ENCODE measurements at places on chromosomes 3 and 15. TPM values are rescaled to one million over a fixed set of nuclear protein-coding genes. Genes with fewer than 3 reads are reported as not detected.
A peak's percentile ranks its signal among the peaks of the same experiment; 100 is the strongest.

DNA sequence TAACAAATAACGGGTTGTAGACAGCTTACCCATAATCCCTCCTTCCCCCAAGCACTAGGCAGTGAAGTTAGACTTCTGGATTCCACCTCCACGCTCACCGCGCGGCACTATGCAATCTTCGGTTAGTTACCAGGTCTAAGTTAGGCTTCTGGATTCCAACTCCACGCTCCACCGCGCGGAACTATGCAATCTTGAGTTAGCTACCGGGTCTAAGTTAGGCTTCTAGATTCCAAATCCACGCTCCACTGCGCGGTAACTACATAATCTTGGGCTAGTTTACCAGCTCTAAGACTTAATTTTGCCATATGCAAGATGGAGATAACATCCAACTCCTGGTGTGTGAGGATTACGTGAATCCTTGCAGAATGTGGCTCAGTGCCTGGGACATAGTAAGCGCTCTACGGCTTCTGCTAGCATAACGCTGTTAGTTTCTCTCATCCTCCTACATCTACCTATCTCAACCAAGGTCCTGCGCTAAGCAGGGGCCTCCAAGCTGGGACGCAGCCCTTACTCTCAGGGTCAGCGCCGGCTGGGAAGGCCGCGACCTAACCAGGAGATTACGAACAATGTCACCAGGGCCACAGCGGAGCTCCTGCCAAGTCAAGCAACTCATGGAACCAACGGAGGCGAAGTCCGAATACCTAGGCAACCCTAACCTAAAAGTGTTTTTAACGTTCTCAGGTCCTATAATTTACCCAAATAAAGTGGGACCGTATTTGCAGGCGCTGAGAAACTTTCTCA is 497 bp upstream of the RPLP1 start:
- peak overlapping the region; percentile 85 for H3K4me3 ChIP-seq
- H3K4me1 ChIP-seq = peaks cover 22% of the 10 kb centered on the region
- DNase-seq = peak; percentile 72
- H3K27me3 ChIP-seq = no peaks in the 10 kb centered on the region
- H3K36me3 ChIP-seq = peaks cover 10% of the 10 kb centered on the region
- peak overlapping the region; percentile 96 for H3K27ac ChIP-seq

- no peaks in the 10 kb centered on the region for H3K27me3 ChIP-seq
- no peaks in the 10 kb centered on the region for H3K4me1 ChIP-seq
- DNase-seq = no peak
- no peak overlapping the region for H3K4me3 ChIP-seq
- H3K27ac ChIP-seq = no peak overlapping the region
- no peaks in the 10 kb centered on the region for H3K36me3 ChIP-seq
Observed at GRCh38 chr3:117927825-117928224, 1106.8 kb downstream of the IGSF11 start.

- H3K27me3 ChIP-seq = no peaks in the 10 kb centered on the region
- DNase-seq = no peak
- H3K27ac ChIP-seq = no peak overlapping the region
- H3K4me1 ChIP-seq = no peaks in the 10 kb centered on the region
- no peaks in the 10 kb centered on the region for H3K36me3 ChIP-seq
- no peak overlapping the region for H3K4me3 ChIP-seq
Observed at GRCh38 chr3:80983753-80984152, 777.7 kb downstream of the GBE1 start.

GRCh38 chr15:31456354-31457060 is 129.9 kb downstream of the KLF13 start:
- no peaks in the 10 kb centered on the region for H3K36me3 ChIP-seq
- no peak for DNase-seq
- no peaks in the 10 kb centered on the region for H3K27me3 ChIP-seq
- H3K4me3 ChIP-seq = no peak overlapping the region
- no peaks in the 10 kb centered on the region for H3K4me1 ChIP-seq

DNA sequence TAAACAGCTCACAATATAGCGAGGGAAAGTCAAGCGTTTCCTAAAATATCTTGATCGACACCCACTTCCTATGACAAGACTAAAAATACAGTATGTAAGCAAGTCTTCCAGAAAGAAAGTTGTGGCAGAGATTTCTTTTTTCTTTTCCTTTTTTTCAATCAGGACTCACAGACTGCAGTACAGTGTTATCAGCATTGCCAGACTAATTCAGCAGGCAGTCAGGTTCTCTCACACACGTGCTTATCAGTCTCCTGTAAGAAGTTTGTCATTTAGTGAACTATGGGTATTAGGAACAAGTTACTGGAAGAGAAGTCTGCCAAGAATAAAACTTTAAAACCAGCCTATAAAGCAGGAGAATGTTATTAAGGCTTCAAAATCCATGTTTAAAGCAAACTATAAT is 32.8 kb upstream of the ZNF385D start:
- no peaks in the 10 kb centered on the region for H3K27me3 ChIP-seq
- H3K27ac ChIP-seq = no peak overlapping the region
- H3K4me1 ChIP-seq = peaks cover 5% of the 10 kb centered on the region
- no peak overlapping the region for H3K4me3 ChIP-seq

DNA sequence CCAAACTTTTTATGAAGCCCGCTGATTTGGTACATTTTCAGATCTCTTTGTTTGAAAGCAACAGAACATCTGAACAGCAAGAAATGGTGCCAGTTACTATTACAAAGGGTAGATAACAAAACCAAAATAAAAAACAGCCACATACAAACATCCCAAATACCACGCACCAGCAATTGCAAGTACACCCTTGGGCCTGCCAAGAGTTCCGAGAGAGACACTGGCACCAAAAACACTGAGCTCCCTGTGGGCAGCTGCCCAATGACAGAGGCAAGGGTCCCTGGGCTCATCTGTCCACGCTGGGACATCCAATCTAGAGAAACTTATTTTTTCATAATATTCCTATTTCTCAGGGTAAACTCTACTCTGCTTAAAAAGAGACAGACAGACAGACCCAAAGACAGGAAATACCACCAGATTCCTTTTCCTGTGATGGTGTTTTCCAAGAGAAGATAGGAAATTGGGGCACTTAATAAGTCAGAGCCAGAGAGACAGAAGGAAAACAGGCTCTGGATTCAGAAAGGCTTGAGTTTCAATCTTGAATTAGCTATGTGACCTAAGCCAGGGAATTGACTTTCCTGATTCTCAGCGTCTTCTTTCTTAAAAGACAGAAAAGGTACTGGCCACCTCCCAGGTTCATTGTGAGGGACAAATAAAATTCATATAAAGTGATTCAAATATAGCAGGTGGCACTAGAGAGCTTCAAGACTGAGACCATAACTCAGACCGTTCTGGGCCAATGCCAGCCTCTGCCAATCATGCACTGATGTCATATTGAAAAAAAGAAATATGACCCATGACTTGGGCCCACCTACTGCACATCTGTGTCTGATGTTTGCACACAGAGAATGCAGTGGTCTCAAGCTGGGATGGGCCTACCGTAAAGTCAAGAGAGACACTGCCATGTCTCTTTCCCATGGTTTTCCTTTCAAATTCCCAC is 61.3 kb downstream of the FOXP1 start:
- H3K27ac ChIP-seq = no peak overlapping the region
- no peak for DNase-seq
- H3K4me3 ChIP-seq = no peak overlapping the region
- peaks cover 25% of the 10 kb centered on the region for H3K4me1 ChIP-seq
- H3K36me3 ChIP-seq = no peaks in the 10 kb centered on the region
- H3K27me3 ChIP-seq = no peaks in the 10 kb centered on the region

GRCh38 chr3:108175352-108175751 is 46.9 kb downstream of the IFT57 start:
- H3K27me3 ChIP-seq = no peaks in the 10 kb centered on the region
- DNase-seq = no peak
- no peak overlapping the region for H3K27ac ChIP-seq
- peaks cover 17% of the 10 kb centered on the region for H3K4me1 ChIP-seq
- no peaks in the 10 kb centered on the region for H3K36me3 ChIP-seq

Gene BHLHE40
- 16.1 TPM for total RNA-seq

GRCh38 chr3:27746838-27747237 is 24.7 kb upstream of the EOMES start:
- H3K27ac ChIP-seq = no peak overlapping the region
- no peak for DNase-seq
- no peaks in the 10 kb centered on the region for H3K4me1 ChIP-seq
- H3K4me3 ChIP-seq = no peak overlapping the region
- no peaks in the 10 kb centered on the region for H3K27me3 ChIP-seq

DNA sequence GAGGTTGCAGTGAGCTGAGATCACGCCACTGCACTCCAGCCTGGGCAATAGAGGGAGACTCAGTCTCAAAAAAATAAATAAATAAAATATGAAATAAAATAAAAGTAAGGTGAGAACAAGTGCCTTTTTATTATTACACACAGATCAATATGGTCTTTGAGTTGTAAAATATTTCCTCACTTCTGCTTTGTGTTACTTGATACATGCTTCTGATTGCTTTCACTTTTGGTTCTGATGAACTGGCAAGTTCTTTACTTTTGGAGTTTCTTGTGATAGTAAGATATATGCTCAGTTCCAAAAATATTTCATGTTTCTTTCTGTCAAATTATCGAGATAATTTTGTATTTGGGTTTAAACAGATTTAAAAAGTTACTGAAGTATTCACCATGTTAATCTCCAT is 16.6 kb upstream of the GYG1 start:
- no peaks in the 10 kb centered on the region for H3K27me3 ChIP-seq
- H3K4me3 ChIP-seq = no peak overlapping the region
- peak overlapping the region; percentile 48 for H3K27ac ChIP-seq
- DNase-seq = no peak

- DNase-seq = no peak
- H3K4me1 ChIP-seq = no peaks in the 10 kb centered on the region
- no peaks in the 10 kb centered on the region for H3K27me3 ChIP-seq
- H3K36me3 ChIP-seq = no peaks in the 10 kb centered on the region
Observed at GRCh38 chr15:49964061-49964460, 155.0 kb downstream of the ATP8B4 start.

DNA sequence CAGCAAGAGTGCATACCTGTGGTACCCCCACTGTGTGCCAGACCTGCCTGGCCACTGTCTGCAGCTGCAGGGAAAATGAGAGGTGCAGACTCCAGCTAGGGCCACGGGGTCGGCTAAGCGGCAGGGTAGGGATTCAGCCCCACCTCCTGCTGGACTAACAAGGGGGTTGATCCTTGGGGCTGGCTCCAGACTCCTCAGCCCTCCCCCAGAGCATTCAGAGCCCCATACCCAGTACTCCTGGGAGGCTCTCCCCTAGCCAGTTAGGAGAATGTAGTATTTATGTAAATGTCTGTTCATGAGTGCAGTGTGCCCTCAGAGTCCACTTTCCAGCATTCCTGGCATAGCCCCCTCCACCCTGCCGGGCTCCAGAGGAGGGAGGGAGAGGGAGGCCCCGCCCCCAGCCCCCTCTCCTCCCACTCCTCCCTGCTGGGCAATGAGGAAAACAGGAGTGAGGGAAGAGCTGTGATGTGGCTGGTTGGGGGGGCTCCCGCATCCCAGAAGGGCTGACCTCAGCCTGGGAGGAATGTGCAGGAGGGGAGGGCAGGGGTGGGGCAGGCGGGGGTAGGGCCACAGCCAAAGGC is 4.5 kb upstream of the SEMA3B start:
- peaks cover 84% of the 10 kb centered on the region for H3K4me1 ChIP-seq
- H3K4me3 ChIP-seq = no peak overlapping the region
- peak overlapping the region; percentile 99 for H3K27ac ChIP-seq
- H3K27me3 ChIP-seq = no peaks in the 10 kb centered on the region
- H3K36me3 ChIP-seq = peaks cover under 1% of the 10 kb centered on the region
- DNase-seq = peak; percentile 93

Gene CELF6
- total RNA-seq = 2.1 TPM

Gene PLCL2
- total RNA-seq = 11.6 TPM

Gene JMJD7
- total RNA-seq = 14.0 TPM

DNA sequence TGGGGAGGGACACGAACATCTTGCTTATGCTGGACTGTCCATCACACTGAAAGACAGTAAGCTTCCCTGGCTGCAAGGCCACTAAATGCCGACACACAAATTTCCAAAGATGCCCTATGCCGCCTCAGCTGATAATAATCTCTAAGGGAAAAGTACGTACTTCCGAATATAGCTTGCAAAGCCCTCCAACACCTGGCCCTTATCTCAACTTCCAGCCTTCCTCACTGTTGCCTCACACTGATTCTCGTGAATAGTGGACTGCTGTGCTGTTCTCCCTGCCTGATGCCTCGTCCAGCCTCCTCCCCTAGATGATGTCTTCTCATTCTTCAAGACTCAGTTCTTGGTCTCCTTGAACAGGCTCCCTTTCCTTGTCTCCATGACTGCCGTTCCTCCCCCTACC is 72.3 kb downstream of the CD47 start:
- no peak overlapping the region for H3K27ac ChIP-seq
- DNase-seq = no peak
- H3K27me3 ChIP-seq = no peaks in the 10 kb centered on the region
- H3K4me1 ChIP-seq = no peaks in the 10 kb centered on the region

DNA sequence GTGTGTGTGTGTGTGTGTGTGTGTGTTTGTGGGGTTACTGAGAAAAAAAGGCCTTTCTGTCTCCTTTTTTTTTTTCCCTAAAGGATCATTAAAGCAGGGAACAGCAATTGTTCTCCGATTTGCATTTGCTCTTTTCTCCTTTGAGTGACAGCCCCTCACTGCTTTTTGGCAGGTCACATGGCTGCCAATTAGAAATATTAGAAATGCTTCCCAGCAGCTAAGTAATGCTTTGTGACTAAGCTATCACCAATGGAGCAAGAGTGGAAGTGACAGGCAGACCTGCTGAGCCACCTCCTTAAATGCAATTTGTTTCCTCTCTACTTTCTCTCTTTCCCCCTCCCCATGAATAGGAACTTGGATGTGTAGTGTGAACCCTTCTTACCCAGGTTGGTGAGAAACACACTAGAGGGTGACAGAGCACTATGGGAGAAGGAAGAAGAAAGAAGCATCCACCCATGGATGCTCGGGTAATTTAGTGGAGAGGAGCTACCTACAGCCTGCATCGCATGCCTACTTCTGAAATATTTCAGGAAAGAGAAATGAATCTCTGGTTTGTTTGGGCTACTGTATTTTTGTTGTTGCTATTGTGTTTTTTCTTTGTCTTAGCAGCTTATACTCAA is 165.2 kb upstream of the PDZRN3 start:
- no peaks in the 10 kb centered on the region for H3K27me3 ChIP-seq
- H3K4me1 ChIP-seq = no peaks in the 10 kb centered on the region
- no peak for DNase-seq

DNA sequence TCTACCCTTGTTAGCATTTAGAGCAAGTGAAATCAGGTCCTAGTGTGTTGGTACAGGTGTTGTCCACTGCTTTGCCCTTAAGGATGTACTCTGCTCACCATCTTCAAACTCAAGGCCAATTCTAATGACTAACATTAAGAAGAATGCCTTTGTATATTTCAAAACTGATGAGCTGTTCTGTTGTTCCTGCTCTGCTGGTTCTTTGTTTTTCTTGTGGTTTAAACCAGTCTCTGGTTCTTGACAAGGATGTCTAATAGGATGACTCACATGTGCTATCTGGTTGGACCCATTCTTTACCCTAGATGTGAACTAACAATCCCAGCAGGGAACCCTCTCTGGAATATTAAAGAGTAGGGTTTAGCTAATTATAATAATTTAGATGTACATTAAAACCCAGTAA is 17.3 kb downstream of the ABHD5 start:
- H3K36me3 ChIP-seq = peaks cover 33% of the 10 kb centered on the region
- no peak overlapping the region for H3K27ac ChIP-seq
- H3K4me3 ChIP-seq = no peak overlapping the region
- DNase-seq = no peak
- H3K4me1 ChIP-seq = no peaks in the 10 kb centered on the region

Gene GPR87
- total RNA-seq = not detected

Data from sigmoid colon (tissue), 7 donors.